ENCODE measurements at places on chromosomes 2 and 18.
A peak's percentile ranks its signal among the peaks of the same experiment; 100 is the strongest.

DNA sequence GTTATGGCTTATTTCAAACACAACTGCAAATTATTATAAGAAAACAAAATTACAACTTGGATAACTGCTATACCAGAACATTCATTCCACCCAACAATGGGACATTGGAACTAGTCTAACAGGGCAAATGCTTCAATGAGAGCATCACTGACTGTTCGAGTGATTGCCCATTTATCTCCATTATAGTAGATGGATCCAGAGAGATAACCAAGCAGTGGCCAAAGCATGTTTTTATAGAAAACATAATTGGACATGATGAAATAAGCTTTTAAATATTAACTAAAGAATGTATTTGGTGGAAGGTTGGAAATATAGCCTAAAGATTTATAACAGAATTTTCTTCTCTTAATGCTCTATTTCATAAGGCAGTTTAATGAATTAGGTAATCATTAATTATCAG is 634.8 kb downstream of the NUP35 start:
- DNase-seq, result no peak

GRCh38 chr2:42792087-42792582 is 248 bp downstream of the HAAO start:
- DNase-seq, result no peak

DNA sequence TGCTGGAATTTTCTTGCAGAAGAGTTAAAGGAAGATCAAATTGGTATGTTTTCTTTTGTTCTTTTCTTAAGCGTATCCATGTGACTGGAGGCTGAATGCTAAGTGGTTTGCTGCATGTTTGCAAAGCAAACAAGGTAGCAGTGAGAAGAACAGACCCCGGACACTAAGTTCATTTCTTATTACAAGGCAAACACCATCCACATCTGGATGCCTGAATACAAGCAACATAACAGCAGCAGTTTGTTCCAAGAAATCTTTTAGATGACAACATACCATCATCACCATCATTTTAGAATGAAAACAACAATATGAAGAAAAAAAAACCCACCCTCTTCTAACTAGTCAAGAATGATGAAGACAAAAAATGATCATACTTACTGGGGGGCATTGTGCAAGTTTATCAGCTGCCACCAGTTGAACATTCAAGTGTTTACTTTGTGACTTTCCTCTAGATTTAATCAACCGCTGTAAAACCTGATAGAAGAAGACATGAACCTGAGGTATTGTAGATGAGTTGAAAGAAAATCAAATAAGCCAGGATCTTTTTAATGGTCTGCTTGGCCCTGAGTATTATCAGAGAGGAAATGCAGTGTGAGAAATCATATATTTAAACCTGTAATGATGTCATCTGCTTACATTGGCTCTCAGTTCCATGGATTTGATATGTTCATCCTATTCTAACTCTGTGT is 25.0 kb upstream of the ARL5A start:
- DNase-seq, result no peak

DNA sequence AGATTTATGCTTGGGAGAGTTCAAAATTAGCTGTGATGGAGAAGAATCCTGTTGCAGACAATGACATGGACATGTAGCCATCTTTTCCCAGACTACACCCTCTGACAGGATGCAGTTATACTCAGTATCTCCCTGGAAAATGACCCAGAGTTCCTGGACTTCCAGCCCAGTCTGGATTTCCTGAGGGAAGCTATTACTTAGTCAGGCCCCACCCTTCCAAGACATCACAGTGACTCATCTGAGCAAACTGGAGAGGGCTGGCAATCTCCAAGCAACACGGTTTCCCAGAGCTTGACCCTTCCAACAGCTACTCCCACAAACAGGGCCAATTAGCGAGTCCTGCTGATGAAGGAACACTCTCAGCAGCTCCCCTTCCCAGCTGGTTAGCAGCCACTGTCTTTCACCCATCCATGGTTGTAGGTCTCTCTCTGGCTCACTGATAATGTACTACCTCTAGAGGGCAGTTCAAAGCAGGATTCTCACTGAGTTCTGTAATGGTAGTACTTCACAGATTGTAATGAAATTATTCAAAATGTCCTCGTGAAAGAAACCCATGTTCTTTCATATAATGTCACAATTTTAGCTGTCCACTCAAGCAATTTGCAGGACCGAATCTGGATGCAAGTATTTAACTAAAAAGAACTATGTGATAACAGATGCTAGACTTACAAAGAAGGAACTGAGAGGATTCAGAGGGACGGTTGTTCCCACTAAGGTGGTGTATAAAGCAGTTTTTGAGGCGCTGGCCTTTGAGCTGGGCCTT is 110.2 kb downstream of the MDH1 start:
- DNase-seq, result peak; percentile 49

- no peak for DNase-seq
Observed at GRCh38 chr2:229875549-229875948, 46.3 kb downstream of the TRIP12 start.

GRCh38 chr2:9302755-9303154 is 96.1 kb downstream of the ASAP2 start:
- no peak for DNase-seq

- DNase-seq, result no peak
Observed at GRCh38 chr2:168999668-169000213, 31.4 kb downstream of the ABCB11 start.

GRCh38 chr18:77634494-77634893 is 384.8 kb downstream of the GALR1 start:
- no peak for DNase-seq

DNA sequence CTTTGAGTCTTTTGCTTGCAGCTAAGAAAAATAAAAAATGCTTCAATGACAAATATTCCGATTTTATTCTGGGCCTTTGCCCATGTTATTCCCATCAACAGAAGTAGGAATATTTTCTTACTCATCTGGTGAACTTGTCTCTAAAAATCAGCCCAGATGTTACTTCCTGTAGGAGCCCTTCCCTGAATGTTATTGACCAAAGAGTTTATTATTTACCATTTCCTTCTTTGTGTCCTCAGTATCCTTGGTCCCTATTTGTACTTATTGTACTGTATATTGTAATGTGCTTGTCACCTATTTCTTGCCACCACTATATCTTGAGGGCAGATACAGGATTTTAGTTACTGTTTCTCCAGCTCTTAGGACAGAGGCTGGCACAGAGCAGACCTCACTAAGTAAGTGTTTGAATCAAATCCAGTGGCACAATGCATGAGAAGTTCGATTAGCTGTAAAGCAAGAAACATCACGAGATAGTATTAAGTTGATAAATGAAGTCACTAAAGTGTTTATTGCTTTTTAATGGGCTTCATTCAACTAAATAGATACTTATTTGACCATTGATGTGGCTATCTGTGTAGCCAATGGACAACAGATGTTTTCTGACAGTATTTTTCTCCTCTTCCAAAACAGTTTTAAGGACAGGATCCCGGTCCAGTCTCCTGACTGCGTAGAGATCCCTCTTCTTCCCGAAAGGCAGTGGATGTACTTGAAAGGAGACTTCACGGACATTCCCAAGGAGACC is 109.1 kb downstream of the DDX1 start:
- no peak for DNase-seq

GRCh38 chr2:96961210-96961950 is 25.0 kb downstream of the FAM178B start:
- DNase-seq, result no peak

DNA sequence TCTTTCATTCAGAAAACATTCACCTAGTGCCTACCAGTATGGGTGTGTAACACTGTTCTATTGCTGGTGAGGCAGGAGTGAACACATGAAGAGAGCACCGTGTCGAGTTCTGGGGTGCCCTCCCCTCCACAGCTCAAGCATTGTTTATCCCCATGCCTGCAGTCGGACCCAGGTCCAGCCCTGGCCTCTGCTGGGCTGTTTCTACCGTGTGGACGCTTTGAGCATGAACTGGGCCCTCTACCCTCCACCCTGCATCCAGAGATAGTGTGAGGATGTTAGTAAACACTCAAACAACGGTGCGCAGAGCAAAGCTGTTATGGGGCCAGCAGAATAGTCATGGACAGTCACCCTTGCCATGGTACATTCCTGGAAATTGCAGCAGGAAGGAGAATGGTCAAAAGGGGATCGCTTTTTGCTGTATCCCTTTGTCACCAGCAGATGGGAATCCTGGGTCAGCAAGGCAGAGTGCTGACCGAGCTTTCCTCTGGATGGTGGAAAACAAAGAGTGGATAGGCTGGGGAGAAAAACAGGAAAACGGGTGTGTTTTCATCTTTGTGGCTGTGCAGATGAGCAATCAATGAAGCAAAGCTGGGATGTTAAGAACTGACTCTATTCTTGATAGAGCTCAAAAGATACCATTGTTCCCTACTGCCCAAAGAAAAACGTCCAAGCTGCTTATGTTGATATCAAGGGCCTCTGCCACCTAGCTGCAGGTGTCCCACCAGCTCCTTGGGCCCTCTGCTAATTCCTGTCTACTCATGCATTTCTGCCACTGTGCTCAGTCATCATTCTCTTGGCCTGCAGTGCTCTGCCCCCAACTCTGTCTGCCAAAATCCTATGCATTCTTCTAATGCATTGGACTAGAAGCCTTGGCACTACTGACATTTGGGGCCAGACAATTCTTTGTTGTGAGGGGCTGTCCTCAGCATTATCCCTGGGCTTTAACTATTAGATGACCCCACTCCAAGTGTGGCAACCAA is 38.7 kb downstream of the REEP1 start:
- no peak for DNase-seq

DNA sequence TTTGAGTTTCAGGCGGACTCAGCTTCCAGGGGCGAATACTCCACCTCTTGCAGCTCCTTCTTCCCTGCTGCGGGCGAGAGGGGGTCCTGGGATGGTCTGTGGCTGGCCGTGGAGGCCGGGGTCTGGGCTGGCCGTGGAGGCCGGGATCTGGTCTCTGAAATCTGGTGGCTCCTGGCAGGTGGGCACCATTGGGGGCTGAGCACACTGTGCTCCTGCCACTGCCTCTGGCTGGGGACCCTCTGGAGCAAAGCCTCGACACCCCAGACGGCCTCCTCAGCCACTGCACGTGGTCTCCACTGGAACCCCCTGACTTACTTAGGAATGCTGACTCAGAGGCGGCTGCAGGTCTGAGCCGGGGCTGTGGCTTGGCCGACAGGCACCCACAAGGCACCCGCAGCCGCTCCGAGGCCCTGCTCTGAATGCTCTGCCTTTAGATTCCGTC is 100.1 kb upstream of the ALKAL2 start:
- DNase-seq, result no peak

DNA sequence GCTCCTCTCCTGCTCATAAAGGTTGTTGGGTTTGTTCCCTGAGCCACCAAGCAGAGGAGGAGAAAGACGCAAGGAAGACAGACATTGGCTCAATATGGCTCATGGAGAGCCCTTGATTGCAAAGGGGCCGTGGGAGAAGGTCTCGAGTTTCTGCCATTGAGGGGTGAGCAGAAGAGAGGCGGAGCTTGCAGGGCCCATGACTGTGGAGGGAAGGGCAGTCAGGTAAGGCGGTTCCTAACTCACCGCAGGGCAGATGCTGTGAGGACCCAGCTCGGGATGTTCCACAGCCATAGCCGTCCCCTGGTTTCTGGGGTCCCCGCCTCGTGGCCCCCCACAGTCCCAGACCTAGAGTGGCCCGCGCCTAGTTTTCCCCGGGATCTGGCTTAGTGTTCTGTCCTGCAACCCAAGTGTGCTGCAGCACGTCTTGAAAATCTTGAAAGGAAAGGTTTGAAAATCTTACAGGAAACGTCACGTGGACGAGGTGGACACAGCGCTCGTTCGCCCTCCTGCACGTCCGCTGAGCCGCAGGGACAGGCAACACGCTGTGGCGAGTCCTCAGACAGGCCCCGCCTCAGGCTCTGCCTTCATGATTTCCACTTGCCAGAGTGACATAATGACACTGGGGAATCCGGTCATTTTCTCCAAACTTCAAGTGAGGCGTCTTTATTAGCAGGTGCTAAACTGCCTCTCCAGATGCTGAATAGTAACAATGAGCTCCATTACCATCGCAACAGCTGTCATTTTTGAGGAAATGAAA is 105.5 kb upstream of the HDAC4 start:
- DNase-seq, result no peak

GRCh38 chr18:11024928-11025669 is 124.3 kb downstream of the PIEZO2 start:
- DNase-seq, result no peak

- DNase-seq, result no peak
Observed at GRCh38 chr2:69584127-69584889, 59.2 kb downstream of the AAK1 start.

DNA sequence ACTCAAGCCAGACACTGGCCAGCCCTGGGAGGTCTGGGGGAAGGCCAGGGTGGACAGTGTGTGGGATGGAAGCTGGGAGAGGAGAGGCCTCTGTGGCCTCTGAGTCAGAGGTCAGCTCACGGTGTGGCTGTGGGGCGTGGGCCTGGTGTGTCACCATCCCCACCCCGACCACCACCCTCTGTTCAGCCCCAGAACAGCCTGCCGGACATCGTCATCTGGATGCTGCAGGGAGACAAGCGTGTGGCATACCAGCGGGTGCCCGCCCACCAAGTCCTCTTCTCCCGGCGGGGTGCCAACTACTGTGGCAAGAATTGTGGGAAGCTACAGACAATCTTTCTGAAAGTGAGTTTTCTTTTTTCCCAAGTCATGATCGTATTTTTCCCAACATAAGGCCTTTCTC is 110.5 kb downstream of the DYSF start:
- DNase-seq, result no peak

GRCh38 chr18:323253-323622 is 55.4 kb upstream of the THOC1 start:
- DNase-seq, result no peak

GRCh38 chr2:98607741-98608115 is 584 bp downstream of the COA5 start:
- DNase-seq, result no peak

DNA sequence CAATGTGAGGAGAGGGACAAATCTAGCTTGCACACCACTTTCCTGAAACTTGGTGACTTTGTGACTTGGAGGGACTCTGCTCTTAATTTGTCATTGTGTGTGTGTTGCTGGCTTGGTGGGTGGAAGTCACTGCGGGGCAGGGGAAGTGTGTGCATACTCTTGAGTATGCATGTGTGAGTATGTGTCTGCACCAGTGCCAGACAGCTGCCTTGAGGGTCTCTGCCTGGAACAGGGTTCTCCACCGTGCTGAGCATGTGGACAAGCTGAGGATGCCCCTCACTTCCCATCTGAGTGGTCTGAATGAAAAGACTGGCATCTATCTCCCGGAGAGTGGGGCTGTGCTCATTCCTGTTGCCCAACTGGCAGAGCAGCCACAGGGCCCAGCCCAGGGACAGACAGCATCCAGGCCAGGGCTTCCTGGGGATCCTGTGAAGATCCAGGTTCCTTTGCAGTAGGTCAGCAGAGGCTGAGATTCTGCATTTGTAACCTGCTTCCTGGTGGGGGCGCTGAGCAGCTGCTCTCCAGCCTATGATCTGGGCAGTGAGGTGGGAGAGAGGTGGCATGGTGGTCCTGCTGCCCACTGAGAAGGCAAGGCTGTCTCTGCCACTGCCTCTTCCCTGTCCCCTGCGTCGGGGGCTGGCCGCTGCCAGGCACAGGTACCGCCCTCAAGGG is 138.9 kb upstream of the HAAO start:
- DNase-seq, result no peak

- no peak for DNase-seq
Observed at GRCh38 chr2:35741556-35741955, 614.0 kb upstream of the CRIM1 start.

- no peak for DNase-seq
Observed at GRCh38 chr2:40403233-40403836, 48.6 kb downstream of the SLC8A1 start.

- DNase-seq, result peak; percentile 36
Observed at GRCh38 chr18:34039201-34039600, 185.5 kb downstream of the NOL4 start.

All from Jurkat, Clone E6-1 (cell line).